ENCODE measurements at places on chromosomes 3 and 15.

DNA sequence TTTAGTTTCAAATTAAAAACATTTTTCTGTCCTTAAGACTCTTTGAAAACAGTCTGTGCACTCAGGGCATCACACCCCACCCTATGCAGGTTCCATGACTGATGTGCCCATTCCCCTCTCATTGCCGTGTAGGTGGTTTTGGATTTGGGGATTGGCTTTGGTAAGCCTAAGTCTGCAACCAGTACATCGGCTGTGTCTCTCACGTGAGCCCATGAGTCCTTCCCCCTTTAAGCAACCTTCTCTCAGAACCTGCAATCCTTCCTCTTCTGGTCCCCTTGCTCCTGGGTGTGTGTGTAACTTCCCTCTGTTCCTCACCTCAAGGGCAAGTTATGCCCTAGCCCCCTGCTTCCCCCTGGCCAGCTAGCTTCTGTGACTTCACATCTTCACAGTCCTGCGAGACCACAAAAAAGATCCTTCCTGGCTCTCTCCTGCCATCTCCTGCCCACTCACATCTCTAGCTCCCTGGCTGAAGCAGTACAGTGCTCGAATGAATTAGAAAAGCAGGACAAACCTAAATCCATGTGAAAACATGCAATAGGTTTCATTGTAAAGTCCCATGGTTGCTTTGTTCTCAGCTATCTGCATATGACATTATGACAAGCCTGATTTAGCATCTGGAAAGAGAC lies 126.7 kb downstream of the UACA start:
- DNase-seq: no peak

DNA sequence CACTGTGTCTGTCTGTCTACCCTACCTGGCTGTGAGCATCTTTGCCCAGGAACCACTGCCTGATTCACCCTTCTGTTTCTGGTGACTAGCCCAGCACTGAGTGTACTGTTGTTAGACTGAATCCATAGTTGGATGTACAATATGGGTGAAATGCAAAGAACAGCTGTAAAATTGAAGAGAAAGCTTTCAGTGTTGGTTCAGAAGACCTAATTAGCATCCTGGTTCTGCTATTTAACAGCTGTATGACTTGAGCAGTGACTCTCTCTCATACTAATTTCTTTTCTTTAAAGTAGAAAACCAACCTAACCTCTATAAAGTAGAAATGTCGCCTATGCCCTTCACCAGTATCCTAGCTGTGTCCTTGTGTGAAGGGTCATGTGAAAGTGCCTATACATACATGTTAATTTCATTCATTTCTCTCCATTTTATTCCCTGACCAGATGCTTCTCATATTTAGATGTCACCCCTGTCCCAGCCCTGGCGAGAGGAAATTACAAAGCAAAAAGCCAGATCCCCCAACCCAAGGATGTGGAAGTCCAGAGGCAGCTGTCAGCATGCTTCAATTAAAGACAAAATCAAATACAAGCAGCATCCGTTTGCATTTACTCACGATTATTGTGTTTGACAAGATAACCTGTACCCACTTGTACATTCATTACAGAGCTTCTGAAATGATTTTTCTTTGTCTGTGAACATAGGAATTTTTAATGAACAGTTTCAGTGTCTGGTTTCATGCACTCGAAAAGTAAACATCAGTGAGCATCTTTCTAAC lies 305.7 kb upstream of the ICE2 start:
- no peak for DNase-seq

GRCh38 chr15:29454506-29454905 lies 184.9 kb upstream of the NSMCE3 start:
- DNase-seq: no peak

- DNase-seq: no peak
These were observed 3.3 kb downstream of the RHOV start for GRCh38 chr15:40870716-40871115.

DNA sequence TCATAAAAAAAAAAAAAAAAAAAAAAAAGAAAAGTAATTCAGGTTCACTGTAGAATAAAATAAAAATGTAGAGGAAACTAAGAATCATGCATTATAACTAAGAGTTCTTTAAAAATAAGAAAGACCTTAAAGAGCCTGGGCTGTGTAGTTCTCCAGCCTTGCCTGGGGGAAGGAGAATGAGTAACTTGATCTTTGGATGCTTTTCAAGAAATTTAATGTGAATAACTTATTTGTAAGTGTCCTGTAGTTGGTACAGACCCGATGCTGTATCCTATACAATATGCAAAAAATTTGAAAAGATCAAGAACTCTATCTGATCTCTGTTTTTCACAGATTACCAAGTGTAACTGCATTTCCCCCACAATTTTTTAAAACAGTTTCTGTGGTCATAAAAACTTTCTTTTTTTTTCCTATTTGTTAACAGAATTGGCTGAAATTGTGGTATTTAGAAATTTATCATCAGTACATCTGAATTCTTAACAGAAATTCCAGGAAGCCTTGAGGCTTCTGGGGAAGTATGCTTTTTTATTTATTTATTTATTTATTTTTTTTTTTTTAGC lies 195.3 kb downstream of the THRB start:
- no peak for DNase-seq

DNA sequence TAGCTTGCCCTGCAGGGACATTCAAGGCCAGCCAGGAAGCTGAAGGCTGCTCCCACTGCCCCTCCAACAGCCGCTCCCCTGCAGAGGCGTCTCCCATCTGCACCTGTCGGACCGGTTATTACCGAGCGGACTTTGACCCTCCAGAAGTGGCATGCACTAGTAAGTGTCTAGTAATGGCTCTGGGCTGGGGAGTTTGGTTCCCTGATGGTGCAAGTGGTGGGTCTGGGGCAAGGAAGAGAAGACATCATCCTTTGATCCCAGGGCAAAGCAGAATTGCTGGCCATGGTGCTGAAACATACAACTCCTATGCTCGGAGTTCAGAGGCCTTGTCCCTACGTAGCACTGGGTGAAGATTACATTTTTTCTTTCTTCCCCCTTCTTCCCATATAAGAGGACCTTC lies 311.4 kb downstream of the EPHB1 start:
- DNase-seq: no peak

GRCh38 chr15:98330692-98331435 lies 317.5 kb upstream of the IGF1R start:
- DNase-seq: no peak

GRCh38 chr15:41656188-41656587 lies 4.0 kb upstream of the MGA start:
- no peak for DNase-seq

DNA sequence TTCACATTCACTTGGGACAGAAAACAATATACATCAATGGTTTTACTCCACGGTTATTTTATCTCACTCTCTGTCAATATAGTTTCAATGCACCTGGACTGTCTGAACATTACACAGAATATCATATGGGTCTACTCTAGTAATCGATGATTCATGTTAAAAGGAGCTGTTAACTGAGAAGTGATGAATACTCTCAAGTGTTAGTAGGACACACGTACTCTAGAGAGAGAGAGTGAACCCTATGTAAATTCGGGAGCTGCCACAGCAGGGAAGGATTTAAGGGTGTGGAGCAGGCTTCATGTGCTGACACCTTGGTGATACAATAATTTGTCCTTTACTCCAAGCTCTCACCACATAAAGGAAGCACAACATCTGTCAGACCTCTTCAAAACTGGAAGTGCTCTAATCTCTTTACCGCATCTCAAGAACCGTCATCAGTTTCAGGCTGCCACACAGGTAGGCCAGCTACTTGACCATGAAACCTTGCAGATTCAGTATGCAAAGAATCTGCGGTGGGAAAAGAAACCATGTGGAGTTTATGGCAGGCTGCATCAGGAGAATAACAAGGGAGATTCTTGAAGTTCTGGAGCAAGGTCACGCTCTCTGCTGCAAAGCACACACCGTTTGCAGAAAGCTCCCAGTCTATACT lies 199.2 kb upstream of the TMC3 start:
- DNase-seq: no peak

DNA sequence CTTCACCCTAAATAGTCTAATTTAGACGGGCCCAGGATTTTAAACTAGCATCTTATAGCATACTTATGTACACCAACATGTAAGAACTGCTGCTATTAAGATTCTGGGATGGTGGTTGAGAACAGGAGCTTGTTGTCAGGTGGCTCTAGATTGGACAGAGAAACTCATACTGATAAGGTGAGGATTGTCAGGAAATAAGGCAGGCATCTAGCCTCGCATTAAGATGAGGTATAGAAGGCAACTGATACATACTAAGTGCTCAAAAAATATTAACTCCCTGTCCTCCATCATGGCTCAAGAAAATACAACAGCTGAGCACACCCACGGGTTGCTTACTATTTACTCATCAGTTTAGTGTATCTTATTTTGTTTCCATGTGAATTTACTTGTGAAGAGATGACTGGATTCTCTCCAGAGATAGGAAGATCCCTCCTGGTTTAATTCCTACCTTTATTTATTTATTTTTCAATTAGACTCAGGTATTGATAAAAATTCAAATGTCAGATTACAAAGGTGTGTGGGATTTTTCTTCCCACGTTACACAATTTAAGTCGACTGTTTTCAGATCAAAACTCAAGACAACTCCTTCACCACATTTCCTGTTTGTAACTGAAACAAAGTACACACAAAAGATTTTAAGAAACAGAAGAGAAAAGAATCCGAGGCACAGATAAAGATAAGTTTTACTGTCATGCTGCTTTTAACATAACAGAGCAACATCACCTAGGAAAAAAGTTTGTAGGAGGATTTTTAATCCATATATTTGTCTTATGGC lies at the start of gene TRAT1:
TSS of gene TRAT1 (plus strand) at position 664 of the 775 bp plus-strand sequence. CDS start 142 bp downstream, outside the sequence.
- DNase-seq: no peak

- DNase-seq: no peak
These were observed 3.6 kb upstream of the STARD5 start for GRCh38 chr15:81327516-81327915.

- no peak for DNase-seq
These were observed 76.4 kb downstream of the PDCD6IP start for GRCh38 chr3:33874815-33875214.

DNA sequence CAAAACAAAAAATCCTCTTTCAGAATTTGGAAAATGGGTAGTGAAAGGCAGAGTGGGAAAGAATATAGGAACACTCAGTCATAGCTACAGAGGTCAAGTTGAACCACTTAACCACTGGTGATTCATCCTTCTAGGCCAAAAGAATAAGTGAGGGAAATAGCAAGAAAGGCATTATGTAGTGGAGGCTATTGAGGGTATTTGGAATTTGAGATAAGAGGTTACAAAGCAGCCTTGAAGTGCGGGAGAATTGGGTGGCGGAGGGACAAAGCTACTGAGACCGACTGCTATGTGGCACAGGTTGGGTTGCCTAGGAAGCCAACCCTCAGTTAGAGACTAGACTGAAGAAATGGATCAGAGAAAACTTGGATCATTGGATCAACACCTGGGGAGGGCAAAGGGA lies 109.5 kb downstream of the SYNPR start:
- no peak for DNase-seq

GRCh38 chr3:134355416-134355815 lies 18.8 kb downstream of the AMOTL2 start:
- DNase-seq: no peak

DNA sequence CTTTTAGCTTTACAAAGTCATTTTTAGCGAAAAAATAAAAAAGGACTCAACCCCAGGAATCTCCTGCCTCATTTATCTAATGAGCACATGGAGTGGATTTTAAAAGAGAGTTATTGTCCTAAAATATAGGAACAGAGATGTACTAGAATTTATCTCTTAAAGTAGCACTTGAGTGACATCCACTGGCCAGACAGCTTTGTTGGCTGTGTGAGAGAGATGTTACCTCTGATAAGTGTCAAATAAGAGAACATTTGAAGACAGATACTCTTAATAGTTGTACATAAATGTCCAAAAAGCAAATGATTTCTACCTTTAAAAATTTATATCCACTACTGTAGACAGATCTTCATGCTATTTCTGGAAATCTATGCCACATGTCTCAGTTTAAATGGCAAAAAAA lies 12.3 kb upstream of the MFSD1 start:
- no peak for DNase-seq

GRCh38 chr3:48399387-48400172 lies 27.6 kb downstream of the FBXW12 start:
- no peak for DNase-seq

DNA sequence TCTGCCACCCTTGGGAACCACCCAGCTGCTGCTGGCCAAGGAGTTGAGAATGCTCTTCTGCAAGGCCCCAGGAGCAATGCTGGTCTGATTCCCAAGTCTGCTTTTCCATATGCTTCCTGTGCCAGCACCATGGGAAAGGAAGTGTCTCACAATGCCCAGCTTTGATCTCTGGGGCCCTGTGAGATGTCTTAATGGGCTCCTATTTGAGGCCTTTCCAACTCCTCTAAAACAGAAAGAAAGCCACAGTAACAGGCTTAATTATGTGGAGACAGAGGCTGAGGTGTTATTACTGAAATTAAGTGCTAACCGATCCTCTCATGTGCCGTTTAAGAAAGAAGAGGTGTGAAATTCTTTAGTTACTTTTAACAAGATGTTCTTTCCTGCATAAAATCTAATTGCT lies 4.5 kb downstream of the EOGT start:
- no peak for DNase-seq

DNA sequence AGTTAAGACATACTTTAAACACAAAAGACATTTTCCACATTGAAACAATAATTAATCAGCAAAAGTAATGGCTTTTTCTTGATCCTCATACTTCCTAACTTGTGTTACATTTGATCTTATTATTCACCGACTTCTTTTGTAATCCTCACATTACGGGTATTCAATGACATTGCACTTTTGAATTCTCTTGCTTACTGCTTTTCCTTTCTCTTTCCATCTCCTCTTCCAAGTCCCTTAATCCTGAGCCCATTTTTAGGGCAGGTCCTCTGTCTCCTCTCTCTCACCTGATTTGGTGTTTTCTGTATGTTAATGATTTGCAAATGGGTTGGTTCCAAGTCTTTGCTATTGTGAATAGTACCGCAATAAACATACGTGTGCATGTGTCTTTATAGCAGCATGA lies 48.5 kb upstream of the RAP2B start:
- DNase-seq: no peak

- DNase-seq: no peak
These were observed 74.3 kb downstream of the TJP1 start for GRCh38 chr15:29747837-29748417.

GRCh38 chr3:126763035-126763434 lies 59.0 kb downstream of the CHCHD6 start:
- DNase-seq: no peak

DNA sequence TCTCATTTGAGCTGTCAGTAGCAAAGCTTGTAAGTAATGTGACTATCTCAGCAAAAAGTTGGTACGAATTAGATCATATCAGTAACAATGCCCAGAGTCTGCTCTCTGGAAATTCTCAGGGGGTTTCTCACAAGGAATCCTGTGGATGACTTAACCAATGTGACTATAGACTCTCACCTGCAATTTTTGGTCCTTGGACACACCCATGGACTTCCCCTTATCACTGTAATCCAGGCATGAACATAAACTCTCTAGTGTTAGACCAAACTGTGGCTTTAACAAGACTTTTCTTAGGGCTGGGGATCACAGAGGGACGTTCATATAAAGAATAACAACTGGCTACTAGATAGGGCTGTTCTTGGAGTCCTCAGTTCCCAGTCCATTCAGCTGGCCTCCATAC lies 3.9 kb upstream of the ZNF80 start:
- DNase-seq: no peak
